ENCODE measurements at places on chromosomes 5 and 9.

DNA sequence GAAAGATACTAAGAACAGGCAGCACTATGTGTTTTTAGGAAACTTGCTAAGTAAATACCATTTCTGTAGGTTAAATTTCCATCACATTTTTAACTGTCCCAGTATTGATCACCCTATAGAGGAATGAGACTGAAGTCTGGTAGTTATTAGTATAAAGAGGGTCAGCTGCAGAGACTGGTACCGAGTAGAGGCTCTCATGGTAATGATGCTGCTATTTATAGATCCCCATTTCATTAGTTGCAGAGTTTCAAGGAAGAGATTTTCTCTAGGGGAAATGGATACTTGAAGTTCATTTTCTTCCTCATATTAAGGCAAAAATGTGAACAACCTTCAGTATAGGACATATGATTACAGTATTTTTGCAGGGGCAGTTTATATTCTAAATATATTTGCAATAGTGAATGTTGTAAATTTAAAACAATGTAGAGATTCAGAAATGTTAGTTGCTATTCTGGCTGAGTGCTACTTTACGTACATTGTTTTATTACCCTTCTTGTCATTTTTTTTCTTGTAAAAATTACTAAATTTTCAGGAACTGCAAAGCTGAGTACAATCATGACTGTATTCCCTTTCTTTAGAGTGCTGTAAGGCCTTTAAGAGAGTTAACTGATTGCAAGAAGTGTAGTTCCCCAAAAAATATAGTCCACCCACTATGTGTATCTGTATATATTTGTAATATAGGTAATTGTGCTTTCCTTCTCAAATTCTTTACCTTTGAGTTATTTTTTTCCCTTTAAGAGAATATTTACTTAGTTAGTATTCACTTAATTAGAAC lies 14.7 kb downstream of the PBX3 start:
- no peak for DNase-seq

GRCh38 chr5:140480310-140481014 lies 67.0 kb upstream of the EIF4EBP3 start:
- no peak for DNase-seq

- DNase-seq: no peak
These were observed 3.7 kb upstream of the FSD1L start for GRCh38 chr9:105444130-105444529.

GRCh38 chr9:114348906-114349482 lies 19.3 kb downstream of the ORM2 start:
- peak; percentile 84 for DNase-seq

DNA sequence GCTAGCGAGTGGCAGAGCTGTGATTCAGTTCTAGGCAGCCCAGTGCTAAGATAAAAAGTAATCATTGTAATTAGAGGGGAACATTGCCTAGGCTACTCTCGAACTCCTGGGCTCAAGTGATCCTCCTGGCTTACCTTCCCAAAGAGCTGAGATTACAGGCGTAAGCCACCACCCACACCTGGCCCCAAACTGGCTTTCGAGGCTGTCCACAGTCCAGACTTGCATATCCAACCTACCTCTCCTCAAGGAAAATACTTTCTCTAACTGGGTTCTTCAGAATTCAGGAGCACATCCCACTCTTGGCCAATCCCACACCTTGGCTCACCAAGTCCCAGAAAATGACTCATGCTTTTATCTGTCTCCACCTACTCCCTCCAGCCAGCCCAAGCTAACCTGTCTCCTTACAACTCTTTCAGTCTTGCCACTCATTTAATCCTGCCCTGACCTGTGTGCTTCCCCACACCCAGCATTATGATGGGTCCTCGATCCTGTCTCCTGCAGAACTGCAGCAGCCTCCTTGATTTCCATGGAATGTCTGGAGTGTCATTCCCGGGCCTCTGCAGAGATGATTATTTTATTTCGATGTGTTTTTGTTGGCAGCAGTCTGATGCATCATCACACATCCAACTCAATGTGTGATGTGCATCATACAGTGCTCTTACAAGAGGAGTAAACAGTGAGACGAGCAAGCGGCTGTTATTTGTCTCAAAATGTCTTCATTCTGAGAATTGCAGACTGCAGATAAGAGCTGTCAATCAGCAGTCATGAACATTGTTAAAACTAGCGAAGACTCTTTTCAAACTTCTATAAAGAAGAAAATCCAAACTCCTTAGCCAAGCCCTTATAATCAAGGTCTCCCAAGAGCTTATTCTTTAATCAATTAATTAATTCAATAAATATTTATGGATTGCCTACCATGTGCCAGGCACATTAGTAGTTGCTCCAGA lies 167.3 kb downstream of the SEC61B start:
- no peak for DNase-seq

GRCh38 chr9:131330814-131331600 lies 41.5 kb downstream of the PLPP7 start:
- DNase-seq: peak; percentile 93

GRCh38 chr9:17519761-17520160 lies 59.1 kb upstream of the SH3GL2 start:
- DNase-seq: no peak

- DNase-seq: no peak
These were observed 372.7 kb upstream of the PTGER4 start for GRCh38 chr5:40306869-40307487.

GRCh38 chr5:58113172-58113571 lies 346.7 kb downstream of the PLK2 start:
- DNase-seq: no peak
